Stimulated activated CD8-positive, alpha-beta memory T cell treated with anti-CD3 and anti-CD28 coated beads, Interleukin-7, amount 100 ng/mL, for 1 hour (primary cell): ENCODE measurements at places on chromosomes 2 and 18.

DNA sequence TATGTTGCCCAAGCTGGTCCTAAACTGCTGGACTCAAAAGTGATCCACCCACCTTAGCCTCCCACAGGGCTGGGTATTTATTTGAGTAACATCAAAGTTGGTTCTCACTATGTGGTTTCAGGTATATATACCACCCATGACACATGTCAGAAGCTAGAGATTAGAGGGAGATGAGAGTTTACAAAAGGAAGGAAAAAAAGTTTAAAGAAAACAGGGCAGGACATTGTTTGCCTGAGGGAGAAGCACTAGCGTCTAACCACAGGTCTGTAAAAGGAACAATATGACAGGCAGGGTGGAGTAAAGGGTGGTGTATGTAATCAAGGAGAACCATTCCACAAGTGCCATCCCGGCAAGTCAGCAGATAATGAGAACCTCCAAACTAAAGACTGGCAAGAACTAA lies 8.5 kb downstream of the CEP76 start:
- no peak for DNase-seq

- DNase-seq, result peak; percentile 49
These were observed 24.9 kb downstream of the BIN1 start for GRCh38 chr2:127081826-127082633.

DNA sequence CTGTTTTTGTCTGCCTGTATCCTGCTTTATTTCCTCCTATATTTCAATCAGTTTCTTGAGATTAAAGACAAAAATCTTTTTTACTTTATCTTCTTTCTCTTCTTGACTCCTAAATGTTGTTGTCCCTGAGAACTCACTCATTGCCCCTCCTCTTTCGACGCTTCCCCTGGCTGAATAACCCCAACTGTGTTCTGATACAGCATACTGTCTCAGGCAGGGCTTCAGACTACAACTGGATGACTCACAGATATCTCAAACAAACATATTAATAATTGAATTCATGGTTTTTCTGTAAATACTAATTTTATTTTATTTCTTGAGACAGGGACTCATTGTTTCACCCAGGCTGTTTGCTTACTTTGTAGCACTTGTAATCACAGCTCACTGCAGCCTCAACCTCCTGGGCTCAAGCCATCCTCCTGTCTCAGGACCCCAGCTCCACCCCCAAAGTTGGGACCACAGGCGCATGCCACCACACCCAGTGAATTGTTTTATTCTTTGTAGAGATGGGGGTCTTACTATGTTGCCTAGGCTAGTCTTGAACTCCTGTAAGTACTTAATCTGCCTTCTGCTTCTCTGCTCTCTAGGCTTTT lies 9.4 kb downstream of the ITGAV start:
- no peak for DNase-seq

DNA sequence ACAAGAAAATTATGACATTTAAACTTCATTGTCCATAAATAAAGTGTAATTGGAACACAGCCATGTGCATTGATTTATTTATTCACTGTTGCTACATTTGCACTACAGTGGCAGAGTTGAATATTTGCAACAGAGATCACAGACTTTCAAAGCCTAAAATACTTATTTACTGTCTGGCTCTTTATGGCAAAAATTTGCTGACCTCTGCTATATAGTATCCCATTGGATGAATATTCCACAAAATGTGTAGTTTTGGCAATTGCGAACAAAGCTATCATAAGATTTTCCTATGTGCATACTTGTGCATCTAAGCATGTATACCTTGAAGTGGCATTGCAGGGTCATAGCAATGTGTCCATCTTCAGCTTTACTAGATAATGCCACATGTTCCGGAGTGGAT lies 32.1 kb downstream of the CCDC85A start:
- DNase-seq, result no peak

- DNase-seq, result no peak
These were observed 77.4 kb downstream of the LRRFIP1 start for GRCh38 chr2:237704501-237705434.

- no peak for DNase-seq
These were observed 28.2 kb downstream of the BCL2L11 start for GRCh38 chr2:111148925-111149324.

DNA sequence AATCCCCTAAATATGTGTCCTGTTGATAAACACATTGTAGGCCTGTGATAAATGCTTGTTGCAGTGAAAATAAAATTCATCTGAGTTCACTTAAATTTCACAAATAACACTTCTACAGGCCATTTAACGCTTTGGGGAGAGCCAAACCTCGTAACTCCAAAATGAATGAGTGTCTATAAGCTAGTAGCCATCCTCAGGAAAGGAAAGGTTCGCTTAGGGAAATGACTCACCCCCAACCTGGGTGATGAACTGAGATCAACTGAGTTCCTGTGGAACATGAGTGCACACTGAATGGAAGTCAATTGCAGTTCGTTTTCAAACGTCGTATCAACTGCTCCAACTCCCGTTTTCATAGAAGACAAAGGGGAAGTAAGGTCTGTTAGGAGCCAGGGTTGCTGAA lies 527.6 kb upstream of the ID2 start:
- no peak for DNase-seq

DNA sequence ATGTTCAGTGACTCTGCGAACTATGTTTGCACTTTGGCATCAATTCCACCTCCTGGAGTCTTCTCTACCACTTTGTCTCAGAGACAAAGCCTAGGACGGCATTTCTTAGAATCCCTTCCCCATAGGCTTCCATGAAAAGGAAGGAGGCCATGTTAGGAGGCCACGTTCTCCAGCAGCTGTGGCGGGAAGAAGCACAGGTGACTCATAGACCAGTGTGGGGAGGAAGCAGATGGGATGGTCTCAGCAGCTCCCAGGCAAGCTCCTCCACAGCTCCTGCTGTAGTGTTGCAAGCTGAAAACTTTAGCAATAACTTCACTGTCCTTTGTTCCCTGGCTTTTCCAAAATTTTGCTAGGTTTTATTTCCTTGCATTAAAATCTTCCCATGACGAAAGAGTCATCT lies 781.3 kb upstream of the ID2 start:
- no peak for DNase-seq

GRCh38 chr2:26456440-26457250 lies 21.3 kb downstream of the OTOF start:
- no peak for DNase-seq

DNA sequence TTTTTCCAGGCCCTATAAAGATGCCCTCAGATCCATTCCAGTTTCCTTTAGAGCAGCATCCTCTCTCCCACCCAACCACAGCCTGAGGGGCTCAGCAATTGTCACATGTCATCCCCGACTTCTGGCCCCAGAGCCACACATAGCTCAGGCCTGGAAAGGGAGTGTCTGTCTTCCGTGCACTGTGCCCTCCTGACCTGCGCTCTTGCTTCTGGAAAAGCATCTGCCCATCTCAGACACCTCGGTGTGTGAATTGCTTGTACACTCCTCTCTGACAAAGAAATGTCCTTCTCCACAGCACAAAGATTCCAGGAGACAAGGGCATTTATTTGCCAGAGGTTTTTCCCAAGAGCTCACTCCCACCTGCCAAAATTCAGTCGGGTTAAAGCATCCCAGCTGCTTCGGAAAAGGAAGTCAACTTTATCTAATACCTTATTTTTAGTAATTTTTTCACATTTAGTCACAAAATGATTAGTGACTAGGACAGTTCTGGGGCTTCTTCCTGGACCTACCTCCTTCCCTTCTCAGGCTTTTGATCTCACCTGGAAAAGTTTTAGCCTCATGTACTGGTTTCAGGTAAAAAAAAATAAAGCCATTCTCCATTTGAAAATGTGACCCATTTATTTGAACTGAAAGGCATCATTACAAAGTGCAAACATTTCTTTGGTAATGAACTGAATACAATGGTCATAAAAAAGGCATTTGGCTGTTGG lies 112.9 kb downstream of the PXDN start:
- no peak for DNase-seq

GRCh38 chr2:207720517-207721187 lies 9.2 kb downstream of the CCNYL1 start:
- DNase-seq, result no peak

- no peak for DNase-seq
These were observed 29.4 kb upstream of the FN1 start for GRCh38 chr2:215465256-215465655.

- DNase-seq, result no peak
These were observed 1232.3 kb upstream of the SLC39A10 start for GRCh38 chr2:194424683-194425209.

DNA sequence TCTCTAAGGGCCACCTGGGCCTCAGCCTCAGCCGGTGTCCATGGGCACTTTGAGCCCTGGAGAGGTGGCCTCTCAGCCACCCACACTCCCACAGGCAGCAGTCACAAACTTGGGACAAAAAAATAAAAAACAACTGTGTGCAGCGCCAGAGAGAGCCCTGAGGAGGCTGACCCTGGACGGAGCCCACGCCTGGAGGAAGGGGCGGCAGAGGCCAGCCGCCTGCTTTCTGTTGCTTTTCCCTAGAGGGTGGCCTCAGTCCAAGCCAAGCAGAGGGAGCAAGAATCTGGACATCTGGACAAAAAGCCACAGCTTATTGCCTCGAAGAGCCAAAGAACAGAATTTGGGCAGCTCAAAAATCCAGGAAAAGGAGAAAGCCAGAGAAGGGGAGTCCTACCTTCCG lies 43.3 kb upstream of the LDLRAD4 start:
- no peak for DNase-seq

DNA sequence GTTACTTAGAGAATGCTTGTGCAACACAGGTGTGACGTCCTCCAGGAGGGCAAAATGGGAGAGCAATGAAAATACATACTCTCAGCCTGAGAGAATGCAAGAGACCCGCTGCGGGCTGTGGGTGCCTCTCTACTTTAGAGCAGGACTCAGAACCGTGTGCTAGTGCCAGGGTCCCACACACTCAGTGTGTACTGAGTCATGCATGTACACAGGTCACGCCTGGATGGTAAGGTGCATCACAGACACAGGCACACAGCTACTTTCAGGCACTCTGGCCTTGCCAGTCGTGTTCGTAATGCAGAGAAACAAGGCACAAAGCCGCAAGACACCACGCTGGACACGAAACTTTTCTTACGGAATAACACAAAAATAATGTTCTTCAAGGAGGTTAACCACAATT lies 125.3 kb downstream of the ZNF516 start:
- DNase-seq, result no peak

DNA sequence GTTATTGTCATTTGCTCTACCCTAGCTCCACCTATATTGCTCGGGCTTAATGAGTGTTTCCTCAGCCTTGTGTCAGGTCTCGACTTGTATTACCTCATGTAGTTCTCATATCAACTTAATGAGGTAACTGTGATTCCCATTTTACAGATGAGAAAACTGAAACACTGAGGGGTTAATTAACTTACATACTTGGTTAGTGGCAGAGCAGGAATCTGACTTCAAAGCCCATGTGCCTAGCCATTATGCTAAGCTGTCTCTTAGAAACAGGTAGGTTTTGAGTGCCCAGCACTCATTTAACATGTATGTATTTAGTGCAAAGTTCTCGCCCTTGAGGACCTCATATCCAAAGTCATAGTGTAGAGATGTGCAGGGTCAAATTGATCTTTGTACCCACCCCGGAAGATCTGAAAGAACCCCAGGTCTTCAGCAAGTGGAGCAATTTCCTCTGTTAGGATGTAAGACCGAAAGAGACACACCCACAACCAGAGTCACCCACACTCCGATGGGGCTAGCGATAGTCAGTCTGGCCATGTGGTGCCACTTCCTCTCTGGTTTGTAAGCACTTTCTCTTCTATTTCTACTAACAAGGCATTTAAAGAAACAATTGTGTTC lies 121.0 kb upstream of the SLC39A10 start:
- DNase-seq, result peak; percentile 45

- DNase-seq, result no peak
These were observed 420.2 kb downstream of the SUCLG1 start for GRCh38 chr2:84038866-84039265.

DNA sequence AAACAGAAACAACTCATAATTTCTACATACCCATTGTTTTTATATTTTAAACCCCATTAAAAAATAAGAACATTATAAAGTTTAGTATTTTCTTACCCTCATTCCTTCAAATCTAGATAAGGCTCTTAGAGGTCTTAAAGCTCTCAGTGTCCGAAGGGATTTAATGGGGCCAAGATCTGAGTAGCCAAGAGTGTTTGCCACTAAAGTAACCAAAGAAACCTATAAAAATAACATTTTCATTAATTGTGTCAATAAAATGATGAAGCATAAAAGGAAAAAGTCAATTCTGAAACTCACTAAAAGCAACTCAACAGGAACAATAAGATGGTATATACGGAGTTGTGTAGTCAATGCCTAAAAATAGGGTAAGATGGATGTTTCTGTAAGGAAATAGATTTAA lies 105.4 kb upstream of the SCN1A start:
- DNase-seq, result no peak

GRCh38 chr2:120737340-120738101 lies 1.9 kb downstream of the GLI2 start:
- no peak for DNase-seq

- no peak for DNase-seq
These were observed 66.0 kb upstream of the KCTD1 start for GRCh38 chr18:26614374-26614773.

DNA sequence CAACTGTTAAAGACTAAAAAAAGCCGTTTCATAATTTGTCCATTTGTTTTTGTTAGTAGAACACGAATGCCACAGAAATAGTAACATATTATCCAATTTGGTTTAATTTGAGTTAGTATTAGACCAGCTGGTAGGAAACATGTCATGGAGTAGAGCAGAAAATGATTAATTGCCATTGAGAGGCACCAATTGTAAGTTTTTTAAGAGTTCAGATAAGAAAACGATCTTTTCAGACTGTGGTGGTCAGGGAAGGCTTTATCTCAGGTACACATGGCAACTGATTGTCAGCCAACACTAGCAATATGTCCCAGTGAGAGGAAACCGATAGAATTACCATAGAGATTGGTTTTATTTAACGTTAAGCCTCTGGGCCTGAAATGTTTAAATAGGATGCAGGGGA lies 438.2 kb upstream of the MAP2 start:
- no peak for DNase-seq

DNA sequence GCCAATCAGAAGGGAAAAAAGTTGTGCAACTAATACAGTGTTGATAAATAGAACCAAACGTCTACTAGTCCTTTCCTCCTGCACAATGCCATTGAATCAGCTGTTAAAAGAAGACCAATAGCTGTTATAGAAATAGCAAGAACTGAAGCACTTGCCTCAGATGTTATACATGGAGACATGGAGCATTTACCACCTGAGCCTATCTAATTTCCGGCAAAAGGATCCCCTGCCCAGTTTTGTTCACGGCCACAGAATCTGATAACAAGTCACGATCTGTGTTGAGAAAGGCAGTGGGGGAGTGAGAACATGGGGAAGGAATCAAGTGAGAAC lies 285.4 kb downstream of the ZEB2 start:
- DNase-seq, result no peak
